Midbrain (tissue), 1 donor: ENCODE measurements at places on chromosomes 5 and 9.

DNA sequence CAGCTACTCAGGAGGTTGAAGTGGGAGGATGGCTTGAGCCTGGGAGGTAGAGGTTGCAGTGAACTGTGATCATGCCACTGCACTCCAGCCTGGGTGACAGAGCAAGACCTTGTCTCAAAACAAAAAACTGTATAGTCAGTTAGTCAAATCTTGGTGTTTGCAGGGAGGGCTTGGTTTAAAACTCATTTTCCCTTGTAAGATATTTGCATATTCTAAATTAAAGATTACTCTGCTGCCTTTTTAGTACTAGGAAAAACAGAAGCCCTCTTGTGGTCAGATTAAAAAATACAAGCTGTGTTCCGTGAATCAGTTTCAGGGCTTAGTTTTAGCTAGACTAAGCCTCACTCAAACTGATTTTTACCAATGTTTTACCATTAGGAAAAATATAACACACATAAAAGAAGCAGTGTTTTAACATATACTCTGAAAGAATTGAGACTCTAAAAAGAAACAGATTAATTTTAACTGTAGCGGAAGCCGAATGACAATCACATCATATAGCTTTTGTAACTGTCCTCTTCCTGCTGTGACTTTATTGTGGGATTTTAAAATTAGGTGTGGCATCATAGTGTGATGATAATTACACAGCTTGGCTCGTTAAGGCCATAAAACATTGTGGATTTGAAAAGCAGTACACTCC is 84.9 kb upstream of the BASP1 start:
- peak; percentile 29 for DNase-seq

DNA sequence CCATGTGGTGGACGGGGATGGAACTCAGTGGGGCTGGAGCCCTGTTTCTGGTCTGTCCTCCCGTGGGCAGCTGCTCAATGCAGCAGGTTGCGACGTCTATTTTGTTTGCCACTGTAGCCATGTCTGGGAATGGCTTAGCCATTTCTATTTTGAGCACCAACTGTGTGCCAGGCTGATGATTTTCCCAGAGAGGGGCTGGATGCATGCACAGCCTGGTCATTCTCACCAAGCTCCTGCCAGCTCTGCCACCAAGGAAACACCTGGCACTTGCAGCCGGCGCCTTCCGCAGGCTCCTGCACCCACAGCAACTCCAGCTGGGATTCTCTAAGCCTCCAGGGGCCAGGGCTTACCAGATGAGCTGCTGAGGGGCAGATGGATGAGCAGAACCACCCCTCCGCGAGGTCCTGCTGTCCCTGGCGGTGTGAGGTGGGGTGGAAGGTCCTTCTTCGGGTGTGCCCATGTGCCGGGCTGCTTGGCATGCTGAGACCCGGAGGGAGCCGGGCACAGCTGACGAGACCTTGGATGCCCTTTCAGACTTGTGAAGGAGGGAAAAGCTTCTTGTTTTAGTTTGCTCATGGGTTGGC is 151.2 kb downstream of the RXRA start:
- no peak for DNase-seq

DNA sequence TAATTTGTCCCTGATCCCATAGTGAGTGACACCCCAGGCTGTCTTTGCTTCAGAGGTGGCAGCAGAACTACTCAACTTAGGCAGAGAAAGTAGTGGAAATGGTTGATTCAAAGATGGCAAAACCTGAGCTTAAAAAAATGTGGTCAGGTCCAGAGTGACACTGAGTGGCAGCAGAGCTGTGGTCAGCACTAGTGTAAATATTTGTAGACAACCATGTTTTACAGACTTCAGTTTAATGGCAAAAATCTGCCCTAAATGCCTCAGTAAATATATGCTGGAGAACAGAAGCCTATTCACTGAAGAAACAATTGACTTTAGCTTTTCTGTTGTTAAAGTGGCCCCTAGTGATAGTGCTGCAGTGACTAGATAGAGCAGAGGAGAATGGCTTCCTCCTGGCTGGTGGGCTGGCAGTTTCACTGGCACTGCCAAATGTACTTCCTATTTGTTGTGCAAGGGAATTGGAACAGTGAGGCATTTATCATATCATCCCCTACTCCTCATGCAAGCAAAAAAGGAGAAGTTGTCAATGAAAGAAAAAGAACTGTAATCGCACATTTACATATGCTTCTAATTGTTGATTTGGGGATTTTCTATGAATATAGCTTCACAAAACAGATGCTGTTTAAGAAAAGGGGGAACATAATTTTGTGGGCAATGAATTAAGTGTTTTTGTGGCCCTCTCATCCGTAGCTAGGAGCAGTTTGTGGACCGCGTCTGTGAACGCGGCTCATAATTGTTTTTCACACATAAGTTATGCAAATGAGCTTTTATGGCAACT is 12.0 kb downstream of the PBX3 start:
- peak; percentile 83 for DNase-seq

DNA sequence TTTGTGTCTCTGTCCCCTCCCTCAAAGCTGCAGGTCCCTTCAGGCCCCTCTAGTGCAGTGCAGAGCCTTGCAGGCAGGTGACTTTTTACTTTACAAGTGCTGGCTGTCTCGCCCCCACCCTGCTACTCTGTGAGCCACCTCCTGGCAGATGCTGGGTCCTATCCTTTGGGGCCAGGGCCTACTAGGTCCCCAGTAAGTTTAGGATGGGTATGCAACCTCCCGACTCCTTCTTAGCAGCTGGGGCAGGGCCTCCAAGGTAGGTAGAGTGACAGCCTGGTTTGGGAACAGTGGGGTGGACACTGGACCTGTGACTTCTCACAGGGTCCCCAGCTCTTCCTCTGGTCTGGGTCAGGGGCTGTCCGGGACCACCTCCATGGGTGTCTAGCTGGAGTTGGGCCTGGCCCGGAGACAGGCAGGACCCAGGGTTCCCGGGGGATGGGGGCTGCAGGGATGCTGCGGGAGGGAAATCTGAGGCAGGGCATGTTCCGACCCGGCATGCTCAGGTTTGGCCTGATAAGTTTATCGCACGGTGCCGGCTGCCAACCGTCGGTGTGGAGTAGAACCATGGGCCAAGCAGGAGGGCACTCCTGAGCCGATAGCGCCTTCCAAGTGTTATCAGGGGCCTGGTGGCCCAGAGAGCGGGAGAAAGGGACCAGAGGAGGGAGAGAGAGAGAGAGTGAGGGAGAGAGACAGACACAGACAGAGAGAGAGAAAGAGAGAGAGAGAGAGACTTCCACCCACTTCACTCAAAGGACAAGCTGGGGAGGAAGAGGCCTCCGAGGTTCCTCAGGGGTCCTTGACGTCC is 20.5 kb downstream of the GFI1B start:
- no peak for DNase-seq

GRCh38 chr9:135332979-135333748 is 146.4 kb upstream of the PPP1R26 start:
- DNase-seq: no peak
